ENCODE measurements at places on chromosomes 2 and 18.

GRCh38 chr2:10654069-10654468 lies 35.7 kb downstream of the NOL10 start:
- DNase-seq = peak; percentile 58

DNA sequence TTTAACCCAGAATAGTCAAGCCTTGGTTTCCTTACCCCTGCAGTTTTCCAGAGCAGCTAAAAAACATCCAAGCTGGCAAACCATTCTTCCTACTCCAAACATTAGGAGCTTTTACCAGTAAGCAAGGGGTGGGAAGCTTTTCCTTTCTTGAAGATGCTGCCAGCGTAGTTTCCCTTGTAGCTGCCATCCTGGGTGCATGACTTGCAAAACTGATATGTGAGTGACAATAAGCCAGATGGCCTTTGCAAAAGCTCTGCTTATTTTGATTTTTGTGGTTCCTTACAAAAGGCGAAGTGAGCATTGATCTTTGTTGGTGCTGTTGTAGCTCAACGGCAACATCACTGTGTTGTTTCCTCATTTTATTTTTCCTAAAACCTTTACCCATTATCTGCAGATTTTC lies 138.8 kb downstream of the WDSUB1 start:
- DNase-seq = no peak

DNA sequence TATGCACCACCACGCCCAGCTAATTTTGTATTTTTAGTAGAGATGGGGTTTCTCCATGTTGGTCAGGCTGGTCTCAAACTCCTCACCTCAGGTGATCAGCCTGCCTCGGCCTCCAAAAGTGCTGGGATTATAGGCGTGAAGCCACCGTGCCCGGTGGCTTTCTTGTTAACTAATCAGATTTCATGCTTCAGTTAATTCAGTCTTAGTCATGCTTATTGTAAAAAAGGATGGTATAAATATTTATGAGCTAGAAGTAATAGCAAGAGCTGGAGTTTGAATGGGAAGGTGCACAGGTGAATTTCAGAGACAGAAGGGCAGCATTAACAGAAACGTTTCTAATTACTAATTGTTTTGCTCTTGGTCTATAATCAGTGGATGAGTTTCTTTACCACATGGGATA lies 10.3 kb downstream of the GEMIN6 start:
- DNase-seq = no peak

DNA sequence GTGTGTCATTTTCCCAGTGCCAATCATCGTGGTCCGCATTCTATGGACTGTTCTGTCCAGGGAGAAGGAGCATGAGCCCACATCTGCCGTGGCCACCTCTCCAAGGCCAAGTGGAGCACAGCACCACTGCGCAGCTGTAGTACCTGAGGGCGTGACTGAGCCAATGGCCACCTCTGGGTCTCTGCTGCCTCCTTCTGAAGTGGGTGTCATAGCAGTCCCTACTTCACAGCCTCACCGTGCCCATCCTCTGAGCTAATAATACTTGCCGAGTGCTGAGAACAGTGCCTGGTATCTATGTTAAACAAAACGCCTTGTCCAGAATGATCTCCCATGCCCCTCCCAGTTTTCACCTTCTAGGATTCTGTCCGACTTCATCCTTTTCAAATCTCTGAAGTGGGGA lies 256.1 kb downstream of the PRKCE start:
- DNase-seq = no peak

- DNase-seq = no peak
Measured at GRCh38 chr2:46101557-46102220, 195.5 kb upstream of the EPAS1 start.

DNA sequence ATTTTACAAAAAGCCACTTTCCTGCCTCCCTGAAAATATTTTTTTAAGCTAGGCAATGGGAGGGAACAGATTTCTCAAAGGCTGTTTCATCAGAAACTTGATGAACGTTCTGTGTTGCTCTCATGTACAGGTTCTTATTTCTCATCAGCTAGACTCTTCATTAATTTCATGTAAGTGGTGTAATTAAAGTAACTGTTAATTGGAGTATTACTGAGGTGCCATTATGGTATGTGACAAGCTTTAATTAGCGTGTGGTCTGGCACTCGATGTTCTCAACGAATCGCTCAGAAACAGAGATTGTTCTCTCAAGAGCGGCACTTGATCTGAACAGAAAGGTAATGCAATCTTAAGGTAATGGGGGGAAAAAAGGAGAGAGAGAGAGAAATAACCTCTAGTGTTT lies 81.9 kb upstream of the MYCN start:
- DNase-seq = no peak

- no peak for DNase-seq
Measured at GRCh38 chr2:58842501-58843155, 601.5 kb upstream of the FANCL start.

DNA sequence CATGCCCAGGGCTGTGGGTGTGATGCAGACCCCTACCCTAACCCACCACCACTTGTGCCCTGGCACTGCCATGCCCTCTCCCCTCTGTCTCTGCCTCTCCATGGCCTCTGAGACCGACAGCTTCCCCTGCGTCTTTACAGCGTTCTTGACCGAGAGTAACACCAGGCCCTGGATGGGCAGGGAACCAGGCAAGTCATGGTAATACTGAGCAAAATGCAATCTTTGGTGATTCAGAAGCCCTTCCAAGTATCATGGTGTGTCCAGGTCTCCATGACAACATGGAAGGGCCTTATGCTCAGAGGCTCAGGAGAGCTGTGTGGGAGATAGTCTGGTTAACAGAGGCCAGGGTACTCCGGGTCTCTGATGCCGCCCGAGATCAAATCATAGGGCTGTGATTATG lies 176.1 kb downstream of the KLHL29 start:
- DNase-seq = no peak

DNA sequence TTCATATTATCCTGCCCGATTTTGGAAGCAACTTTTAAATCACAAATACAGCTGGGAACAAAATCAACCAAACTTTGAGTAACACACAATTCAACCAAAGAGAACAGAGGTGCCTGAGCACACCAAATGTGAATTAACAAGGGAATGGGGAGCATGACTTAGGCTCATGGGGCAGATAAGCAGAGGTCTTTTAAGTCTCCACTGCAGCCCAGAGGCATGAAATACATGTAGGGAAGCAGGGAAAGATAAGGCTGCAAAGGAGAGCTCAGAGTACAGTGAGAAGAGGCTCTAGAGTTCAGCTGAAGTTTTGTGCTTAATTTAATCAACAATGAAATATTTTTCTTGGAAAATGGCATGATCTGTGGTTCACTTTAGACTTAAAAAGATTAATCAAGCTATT lies 49.0 kb downstream of the CYTIP start:
- DNase-seq = no peak

GRCh38 chr2:44170311-44170717 lies 1.6 kb downstream of the PPM1B start:
- DNase-seq = no peak

GRCh38 chr2:166341426-166341825 lies 34.3 kb downstream of the SCN9A start:
- DNase-seq = no peak

GRCh38 chr2:231924889-231925275 lies 1.3 kb downstream of the NPPC start:
- no peak for DNase-seq

- peak; percentile 29 for DNase-seq
Measured at GRCh38 chr2:59888015-59888414, 665.4 kb downstream of the BCL11A start.

Data from activated CD8-positive, alpha-beta memory T cell treated with anti-CD3 and anti-CD28 coated beads, Interleukin-2, amount 50 U/mL, for 4 hours (primary cell).